ENCODE measurements at places on chromosomes 5 and 9. TPM values are rescaled to one million over a fixed set of nuclear protein-coding genes. Genes with fewer than 3 reads are reported as not detected.

GRCh38 chr5:180799194-180799593 is 3.4 kb downstream of the MGAT1 start:
- H3K27ac ChIP-seq, result no peak overlapping the region
- peaks cover 17% of the 10 kb centered on the region for H3K4me1 ChIP-seq
- no peak overlapping the region for H3K4me3 ChIP-seq
- DNase-seq, result no peak
- H3K27me3 ChIP-seq, result no peaks in the 10 kb centered on the region
- peaks cover 11% of the 10 kb centered on the region for H3K36me3 ChIP-seq

Gene SEMA5A
- 23.4 TPM for total RNA-seq

- H3K27me3 ChIP-seq, result no peaks in the 10 kb centered on the region
- H3K27ac ChIP-seq, result no peak overlapping the region
- no peaks in the 10 kb centered on the region for H3K4me1 ChIP-seq
- H3K36me3 ChIP-seq, result no peaks in the 10 kb centered on the region
- no peak for DNase-seq
Observed at GRCh38 chr5:173715607-173716006, 99.2 kb upstream of the BOD1 start.

Gene C9orf50
- total RNA-seq, result 0.15 TPM

GRCh38 chr5:42854795-42855194 is 43.1 kb upstream of the SELENOP start:
- no peak overlapping the region for H3K4me3 ChIP-seq
- no peaks in the 10 kb centered on the region for H3K4me1 ChIP-seq
- no peaks in the 10 kb centered on the region for H3K27me3 ChIP-seq
- no peaks in the 10 kb centered on the region for H3K36me3 ChIP-seq

- no peaks in the 10 kb centered on the region for H3K4me1 ChIP-seq
- peak; percentile 28 for DNase-seq
- no peaks in the 10 kb centered on the region for H3K27me3 ChIP-seq
- H3K27ac ChIP-seq, result no peak overlapping the region
- no peak overlapping the region for H3K4me3 ChIP-seq
Observed at GRCh38 chr5:56490971-56491468, 257.9 kb upstream of the ANKRD55 start.

DNA sequence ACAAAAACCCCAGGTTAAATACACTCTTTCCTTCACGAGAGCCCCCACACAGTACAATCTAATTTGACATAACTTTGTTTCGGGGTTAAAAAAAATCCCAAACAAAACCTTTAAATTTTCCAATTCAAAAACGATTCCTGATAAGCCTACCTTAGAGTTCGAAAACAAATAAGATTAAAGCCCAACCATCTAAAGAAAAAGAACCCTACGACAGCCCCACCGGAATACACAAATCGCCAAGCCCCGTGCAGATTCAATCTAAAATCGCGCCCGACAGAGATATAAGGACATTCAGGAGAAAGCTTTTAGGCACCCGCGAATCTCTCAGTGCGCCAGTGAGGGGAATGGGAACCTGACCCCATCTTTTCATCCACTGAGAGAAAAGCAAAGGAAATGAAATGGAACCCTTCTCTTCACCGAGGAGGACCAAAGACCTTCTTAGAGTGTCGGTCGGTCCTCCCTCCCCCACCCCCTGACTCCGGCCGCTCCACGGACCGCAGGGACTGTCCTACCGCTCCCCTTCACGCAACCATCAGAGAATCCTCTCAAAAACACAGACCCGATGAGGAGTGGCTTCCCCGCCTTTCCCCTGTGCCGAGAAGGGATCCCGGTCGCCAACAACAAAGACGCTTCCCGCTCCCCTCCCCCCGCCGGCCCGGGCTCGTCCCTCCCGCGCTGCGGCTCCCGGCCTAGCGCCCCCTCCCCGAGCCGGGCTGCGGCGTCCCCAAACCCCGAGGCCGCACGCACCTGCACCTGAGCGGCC is 925 bp downstream of the ABHD17B start:
- H3K36me3 ChIP-seq, result no peaks in the 10 kb centered on the region
- DNase-seq, result peak; percentile 78
- H3K4me1 ChIP-seq, result peaks cover 16% of the 10 kb centered on the region
- H3K4me3 ChIP-seq, result peak overlapping the region; percentile 95
- H3K27me3 ChIP-seq, result no peaks in the 10 kb centered on the region

DNA sequence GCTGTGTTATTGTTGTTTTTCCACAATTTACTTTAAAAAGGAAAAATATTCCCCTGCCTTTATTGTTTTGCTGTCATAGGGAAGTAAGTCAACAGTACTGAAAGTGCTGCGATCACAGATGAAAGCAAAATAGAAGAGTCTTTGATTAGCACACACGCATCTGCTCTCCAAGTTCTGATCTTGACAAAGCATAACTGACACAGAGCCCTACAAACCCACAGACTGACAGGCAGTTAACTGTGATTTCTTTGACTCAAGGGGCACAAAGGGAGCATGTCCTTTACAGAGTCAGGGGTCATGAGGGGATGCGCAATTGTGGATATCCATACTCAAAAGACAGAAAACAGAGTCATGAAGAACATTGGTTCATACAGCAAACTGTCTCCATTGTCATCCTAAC is 123.7 kb downstream of the SNCAIP start:
- DNase-seq, result no peak
- H3K4me1 ChIP-seq, result no peaks in the 10 kb centered on the region
- no peak overlapping the region for H3K4me3 ChIP-seq
- no peaks in the 10 kb centered on the region for H3K36me3 ChIP-seq
- no peaks in the 10 kb centered on the region for H3K27me3 ChIP-seq

Gene CCIN
- not detected for total RNA-seq

Measured in lung (tissue), 17 donors.